ENCODE measurements at places on chromosomes 1 and 21.

DNA sequence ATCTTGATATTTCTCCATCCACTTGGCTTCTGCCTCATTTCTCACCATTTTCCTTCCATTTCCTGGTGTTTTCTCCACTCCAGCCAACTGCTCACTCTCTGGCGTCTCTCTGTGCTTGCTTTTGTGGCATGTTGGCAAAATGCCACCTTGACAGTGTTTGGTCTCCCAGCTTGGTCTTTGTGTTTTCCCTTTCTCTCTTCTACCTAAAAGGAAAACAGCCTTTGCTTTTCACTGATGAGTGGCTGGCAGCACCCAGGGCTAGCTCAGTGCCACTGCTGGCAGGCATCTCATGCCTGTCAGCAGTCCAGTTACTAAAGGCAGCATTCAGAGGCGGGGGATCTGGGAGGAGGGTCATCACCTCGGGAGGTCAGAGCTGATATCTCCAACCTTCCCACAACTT, 55.3 kb upstream of the DSCAM start:
- DNase-seq, result peak; percentile 25

DNA sequence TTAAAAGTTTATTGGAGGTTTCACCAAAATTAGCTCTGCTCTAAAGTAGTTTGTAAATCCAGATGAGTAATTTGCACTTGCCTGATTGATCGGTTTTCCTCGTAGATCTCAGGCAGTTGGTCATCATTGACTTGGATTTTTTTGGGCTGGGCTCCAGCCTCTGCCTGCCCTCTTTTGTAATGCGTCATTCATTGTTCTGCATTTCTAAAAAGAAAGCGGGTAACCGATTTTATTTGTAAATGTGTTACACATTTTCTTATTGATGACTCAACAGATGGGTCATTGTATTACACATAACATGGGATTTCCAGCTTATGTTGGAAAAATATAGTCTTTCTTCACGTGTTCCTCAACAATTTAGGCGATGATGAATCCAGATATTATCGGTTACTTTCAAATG, 5.5 kb downstream of the ETS2 start:
- DNase-seq, result no peak

DNA sequence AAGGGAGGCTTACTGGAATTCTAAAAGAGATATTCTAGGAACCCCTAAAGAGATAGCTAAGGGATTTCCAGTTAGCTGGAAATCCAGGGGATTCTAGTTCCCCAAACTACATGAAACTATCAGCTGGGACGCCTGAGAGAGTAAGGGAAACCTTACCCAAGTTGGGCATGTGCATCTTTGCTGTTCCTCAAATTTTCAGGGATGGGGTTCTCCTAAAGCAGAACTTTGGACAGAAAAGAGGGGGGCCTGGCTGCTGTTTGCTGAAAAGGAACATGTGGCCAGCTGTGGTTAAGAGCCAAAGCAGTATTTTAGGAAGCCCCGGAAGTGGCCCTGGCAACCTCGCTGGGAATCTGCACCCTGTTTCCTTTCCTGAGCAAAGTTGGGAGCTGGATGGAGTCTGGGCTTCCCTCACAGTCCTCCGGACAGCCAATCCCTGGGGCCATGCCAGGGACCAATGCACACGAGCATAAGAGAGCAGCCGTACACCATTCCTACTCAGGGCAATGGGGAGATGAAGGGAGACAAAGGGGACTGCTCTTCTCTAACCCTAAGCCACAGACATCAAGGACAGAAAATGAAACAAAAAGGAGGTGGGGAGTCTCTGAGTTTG, 154.3 kb downstream of the PLXNA2 start:
- no peak for DNase-seq

GRCh38 chr21:44593598-44594405, 1.5 kb upstream of the KRTAP10-6 start:
- no peak for DNase-seq

- DNase-seq, result no peak
Measured at GRCh38 chr1:42801832-42802473, 15.0 kb upstream of the ERMAP start.

- no peak for DNase-seq
Measured at GRCh38 chr1:151504759-151505158, 6.4 kb upstream of the CGN start.

- no peak for DNase-seq
Measured at GRCh38 chr21:38479641-38480525, 18.4 kb downstream of the ERG start.

GRCh38 chr1:222792744-222793143, 22.1 kb upstream of the DISP1 start:
- DNase-seq, result no peak

GRCh38 chr1:218409946-218410510, 64.9 kb downstream of the TGFB2 start:
- no peak for DNase-seq

GRCh38 chr1:209483691-209484090, 99.8 kb upstream of the CAMK1G start:
- DNase-seq, result no peak

DNA sequence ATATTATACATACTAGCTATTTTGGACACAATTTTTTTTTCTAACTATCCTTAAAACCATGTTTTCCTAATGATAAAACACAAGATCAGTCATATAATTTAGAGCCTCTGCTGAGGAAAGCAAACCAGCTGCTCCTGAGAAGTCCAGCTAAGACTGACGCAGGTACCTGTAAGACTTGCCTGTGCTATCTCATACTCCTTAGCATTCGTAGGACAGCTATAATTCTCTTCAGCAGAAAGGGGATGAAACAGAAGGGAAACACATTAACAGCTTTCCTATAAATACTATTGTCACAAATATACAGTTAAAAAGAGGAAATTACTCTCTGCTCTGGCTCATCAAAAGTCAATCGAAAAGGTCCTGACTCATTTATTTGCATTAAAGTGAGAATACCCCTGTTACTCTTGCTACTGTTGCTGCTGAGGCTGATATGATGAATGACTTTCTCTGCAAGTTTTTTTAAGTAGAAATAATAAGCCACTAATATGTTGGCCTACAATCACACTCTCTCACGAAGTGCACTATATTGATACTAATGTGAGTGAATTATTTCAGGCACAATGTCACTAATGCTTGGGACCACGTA, 757.1 kb downstream of the KCNT2 start:
- no peak for DNase-seq

GRCh38 chr1:41516168-41517061, 31.9 kb upstream of the EDN2 start:
- peak; percentile 62 for DNase-seq

DNA sequence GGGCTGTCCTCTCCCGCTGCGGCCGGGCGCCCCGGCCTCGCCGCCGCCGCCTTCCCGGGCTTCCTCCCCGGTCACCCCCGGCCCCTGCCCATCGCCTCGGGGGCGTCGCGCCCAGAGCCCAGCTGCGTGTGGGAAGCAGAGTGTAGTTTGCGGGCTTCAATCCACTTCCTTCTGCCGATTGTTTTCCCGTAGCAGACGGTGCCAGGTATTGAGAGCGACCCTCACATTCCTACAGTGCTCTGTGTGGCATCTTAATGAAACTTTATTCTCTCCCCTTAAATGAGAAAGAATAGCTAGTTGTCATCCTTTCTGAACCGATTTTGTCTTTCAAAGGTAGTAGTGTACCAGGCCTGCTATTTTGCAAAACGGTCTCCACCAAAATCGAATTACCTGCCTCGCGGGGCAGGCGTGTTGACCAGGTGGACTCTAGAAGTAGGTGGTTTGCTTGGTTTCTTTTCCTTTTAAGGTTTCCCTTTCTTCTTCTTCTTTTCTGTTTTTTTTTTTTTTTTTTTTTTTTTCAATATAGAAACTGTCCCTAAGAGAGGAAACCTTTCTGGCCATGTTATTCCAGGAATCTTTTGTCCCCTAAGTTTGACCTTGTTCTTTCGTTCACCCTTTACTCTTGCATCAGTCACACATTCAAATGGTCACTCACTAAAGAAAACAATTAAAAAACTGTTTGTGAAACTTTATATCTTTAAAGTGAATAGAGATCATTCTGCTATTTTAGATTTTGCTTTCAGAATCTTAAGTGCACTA, 881 bp downstream of the USP25 start:
- DNase-seq, result peak; percentile 29

DNA sequence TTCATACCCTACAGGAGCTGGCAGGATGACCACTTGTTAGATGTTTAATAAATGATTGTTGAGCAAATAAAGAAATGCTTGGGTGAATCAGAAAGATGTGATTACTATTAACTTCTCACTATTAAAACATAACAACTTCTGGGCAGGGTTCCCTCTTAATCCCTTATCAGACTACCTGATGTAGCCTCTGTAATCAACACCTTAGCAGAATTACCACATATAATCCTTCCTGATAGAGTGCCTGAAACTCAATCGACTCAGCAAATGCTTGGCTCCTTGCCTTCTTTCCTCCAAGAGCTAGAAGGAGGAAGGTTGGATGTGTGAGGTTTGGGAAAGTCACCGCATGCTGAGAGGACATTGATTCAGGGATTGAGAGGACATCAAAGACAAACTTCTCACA, 34.8 kb upstream of the DSCAM start:
- DNase-seq, result no peak

DNA sequence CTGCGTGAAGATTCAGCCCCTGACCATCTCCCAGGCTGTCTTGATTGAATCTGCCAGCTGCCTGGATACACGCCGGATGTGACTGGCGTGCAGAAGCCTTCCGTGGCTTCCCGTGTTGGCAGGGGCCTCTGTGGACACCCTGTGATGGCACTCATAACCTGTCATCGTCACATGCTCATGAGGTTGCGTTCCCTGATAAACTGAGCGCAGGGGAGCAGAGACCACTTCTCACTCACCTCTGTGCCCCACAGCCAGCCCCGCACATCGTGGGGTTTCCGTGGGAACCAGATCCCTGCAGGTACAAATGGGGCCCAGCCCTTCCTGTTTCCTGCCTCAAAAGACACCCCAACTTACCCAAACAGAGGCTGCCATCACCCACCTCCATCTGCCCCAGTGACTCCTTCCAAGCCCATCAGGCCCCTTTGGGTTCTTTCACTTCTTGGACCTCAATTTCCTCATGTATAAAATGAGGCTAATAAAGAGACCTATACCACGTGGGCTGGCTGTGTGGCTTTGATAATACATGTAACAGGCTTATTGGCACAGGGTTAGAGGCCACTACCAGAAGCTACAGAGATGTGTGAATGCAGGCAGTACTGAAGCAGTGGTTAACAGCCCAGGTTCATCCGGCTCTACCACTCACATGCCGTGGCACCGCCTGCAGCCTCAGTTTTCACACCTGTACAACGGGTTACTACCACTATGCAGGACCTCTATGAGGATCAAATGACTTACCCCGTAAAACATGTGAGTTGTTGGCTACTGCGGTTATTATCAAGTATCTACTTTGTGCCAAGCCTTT, 23.6 kb downstream of the HTR6 start:
- no peak for DNase-seq

- no peak for DNase-seq
Measured at GRCh38 chr1:221699577-221699976, 42.3 kb downstream of the DUSP10 start.

- no peak for DNase-seq
Measured at GRCh38 chr1:78045563-78045925, 222 bp upstream of the GIPC2 start.

All from NCI-H1694 (cell line).